ENCODE measurements at places on chromosomes 7 and 10.

GRCh38 chr10:67816719-67817118 is 21.3 kb downstream of the DNAJC12 start:
- no peaks in the 10 kb centered on the region for H3K27me3 ChIP-seq
- H3K4me1 ChIP-seq: no peaks in the 10 kb centered on the region
- DNase-seq: no peak

- H3K4me3 ChIP-seq: peak overlapping the region; percentile 7
- no peaks in the 10 kb centered on the region for H3K4me1 ChIP-seq
- H3K27me3 ChIP-seq: peaks cover 14% of the 10 kb centered on the region
- peak; percentile 11 for DNase-seq
- no peak overlapping the region for H3K27ac ChIP-seq
- H3K36me3 ChIP-seq: no peaks in the 10 kb centered on the region
Observed at GRCh38 chr7:5143935-5144903, 45.8 kb upstream of the WIPI2 start.

DNA sequence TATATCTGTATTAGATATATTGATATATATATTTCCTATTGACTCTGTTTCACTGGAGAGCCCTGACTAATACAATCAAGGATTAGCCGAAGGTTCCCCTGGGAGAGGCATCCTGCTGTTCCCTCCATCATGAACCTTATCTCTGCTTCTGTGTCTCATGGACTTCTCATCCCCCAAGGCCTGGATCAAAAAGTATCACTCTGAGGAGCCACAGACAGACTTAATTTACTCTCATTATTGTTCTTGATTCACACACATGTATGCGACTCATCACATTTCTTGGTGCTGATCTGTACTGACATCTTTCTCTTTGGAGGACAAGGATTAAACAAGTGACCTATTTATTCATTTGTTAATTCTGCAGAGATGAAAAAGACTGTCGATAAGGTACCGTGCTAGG is 550.2 kb downstream of the KCNMA1 start:
- peaks cover 1% of the 10 kb centered on the region for H3K27me3 ChIP-seq
- H3K4me1 ChIP-seq: no peaks in the 10 kb centered on the region
- H3K36me3 ChIP-seq: no peaks in the 10 kb centered on the region
- no peak for DNase-seq

GRCh38 chr7:2497500-2498336 is 21.5 kb upstream of the GRIFIN start:
- H3K27me3 ChIP-seq: peaks cover 3% of the 10 kb centered on the region
- no peaks in the 10 kb centered on the region for H3K36me3 ChIP-seq
- H3K4me3 ChIP-seq: no peak overlapping the region
- no peak overlapping the region for H3K27ac ChIP-seq

GRCh38 chr10:70695241-70696030 is 23.1 kb downstream of the ADAMTS14 start:
- no peak overlapping the region for H3K27ac ChIP-seq
- peaks cover 2% of the 10 kb centered on the region for H3K27me3 ChIP-seq
- no peaks in the 10 kb centered on the region for H3K4me1 ChIP-seq

DNA sequence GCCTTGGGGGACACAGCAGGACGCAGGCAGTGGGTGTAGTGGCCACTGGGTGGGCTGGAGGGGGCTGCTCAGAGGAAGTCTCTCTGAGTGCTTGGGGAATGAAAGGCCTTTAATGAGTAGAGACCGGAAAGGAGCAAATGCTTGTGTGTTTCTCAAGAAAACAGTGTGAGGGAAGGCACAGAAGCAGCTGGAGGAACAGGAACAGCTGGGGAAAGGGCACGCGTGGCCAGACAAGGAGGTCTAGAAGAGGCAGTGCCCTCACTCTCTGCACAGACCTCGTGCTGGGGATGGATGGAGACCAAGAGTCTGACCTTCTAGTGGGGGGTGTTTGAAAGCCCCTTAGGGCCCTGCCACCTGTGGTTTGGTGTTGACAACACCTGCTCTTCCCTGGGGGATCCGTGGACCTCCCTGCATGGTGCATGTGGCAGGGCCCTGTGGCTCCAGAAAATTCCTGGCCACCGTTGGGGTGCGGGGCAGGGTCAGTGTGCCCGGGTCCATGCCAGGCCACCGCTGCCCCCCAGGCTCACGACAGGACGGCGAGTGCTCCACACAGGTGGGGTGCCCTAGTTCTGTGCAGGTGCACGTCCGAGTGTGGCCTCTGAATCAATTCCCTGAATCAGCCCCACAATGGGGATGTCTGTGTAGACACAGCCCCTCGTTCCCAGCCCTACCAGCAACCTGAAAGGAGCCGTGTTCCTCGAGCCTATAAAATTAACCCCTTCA is 25.9 kb upstream of the FAM20C start:
- H3K27ac ChIP-seq: peak overlapping the region; percentile 39
- no peaks in the 10 kb centered on the region for H3K27me3 ChIP-seq
- DNase-seq: peak; percentile 58

DNA sequence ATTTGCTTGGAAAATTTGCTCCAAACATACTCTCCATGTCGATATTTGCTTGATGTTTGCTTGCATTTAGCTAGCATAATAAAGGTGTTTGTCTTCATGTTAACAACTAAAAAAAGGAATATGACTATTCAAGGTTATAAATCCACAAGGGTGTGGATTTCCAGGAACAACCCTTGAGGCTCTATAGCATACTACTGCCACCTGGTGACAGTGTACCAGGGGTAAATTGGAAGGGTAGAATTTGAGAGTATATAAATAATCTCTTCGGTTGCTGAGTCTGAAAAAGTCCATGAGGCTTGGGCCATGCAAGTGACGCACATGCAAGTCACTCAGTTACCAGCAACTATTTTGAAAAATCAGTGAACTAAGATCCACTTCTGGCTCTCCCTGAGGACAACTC is 68.4 kb downstream of the SLIT1 start:
- H3K27me3 ChIP-seq: peaks cover 17% of the 10 kb centered on the region
- no peaks in the 10 kb centered on the region for H3K36me3 ChIP-seq
- no peaks in the 10 kb centered on the region for H3K4me1 ChIP-seq
- no peak overlapping the region for H3K27ac ChIP-seq

- H3K27ac ChIP-seq: no peak overlapping the region
- no peaks in the 10 kb centered on the region for H3K36me3 ChIP-seq
- H3K4me1 ChIP-seq: no peaks in the 10 kb centered on the region
- no peak for DNase-seq
Observed at GRCh38 chr7:11195502-11195901, 221.8 kb downstream of the PHF14 start.

GRCh38 chr10:28807760-28808613 is 130.7 kb downstream of the BAMBI start:
- no peaks in the 10 kb centered on the region for H3K36me3 ChIP-seq
- peak; percentile 50 for DNase-seq
- H3K4me1 ChIP-seq: peaks cover 18% of the 10 kb centered on the region
- peak overlapping the region; percentile 66 for H3K27ac ChIP-seq
- no peaks in the 10 kb centered on the region for H3K27me3 ChIP-seq
- peak overlapping the region; percentile 23 for H3K4me3 ChIP-seq

GRCh38 chr7:30805931-30806330 is 34.7 kb downstream of the MINDY4 start:
- H3K36me3 ChIP-seq: peaks cover 11% of the 10 kb centered on the region
- no peak overlapping the region for H3K4me3 ChIP-seq
- H3K27me3 ChIP-seq: no peaks in the 10 kb centered on the region
- no peak for DNase-seq

DNA sequence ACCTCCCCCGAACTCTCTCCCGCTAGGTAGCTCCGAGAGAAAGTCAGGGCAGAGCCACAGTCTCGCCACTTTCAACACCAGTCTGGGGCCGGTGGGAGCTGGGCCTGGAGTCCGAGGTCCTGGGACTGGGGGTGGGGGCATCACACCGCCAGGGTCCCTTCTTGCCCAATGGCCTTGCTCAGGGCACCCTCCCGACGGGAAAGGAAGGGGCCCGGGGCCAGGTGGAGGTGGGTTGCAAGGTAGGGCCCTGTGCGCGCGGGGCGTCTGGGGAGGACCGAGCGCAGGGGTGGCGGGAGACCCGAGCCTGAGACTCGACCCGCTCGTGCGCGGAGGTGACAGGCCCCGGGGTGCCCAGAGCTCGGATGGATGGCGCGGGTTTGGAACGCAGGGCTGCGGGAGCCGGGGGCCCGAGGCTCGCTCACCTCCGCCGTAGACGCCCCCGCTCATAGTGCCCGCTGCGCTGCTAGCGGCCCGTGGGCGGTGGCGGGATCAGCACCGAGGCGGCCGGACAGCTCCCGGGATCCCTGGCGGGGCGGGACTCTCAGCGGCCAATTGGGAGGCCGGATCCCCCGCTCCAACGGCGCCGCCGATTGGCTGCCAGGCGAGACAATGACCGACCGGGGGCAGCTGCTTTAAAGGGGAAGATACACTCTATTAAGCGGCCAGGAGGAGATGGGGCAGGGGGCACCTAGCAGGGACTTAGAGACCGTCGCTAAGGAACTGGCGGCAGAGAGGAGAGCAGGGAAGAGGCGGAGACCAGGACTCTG is at the start of gene ACTL6B:
TSS of gene ACTL6B (minus strand) at position 541 of the 767 bp plus-strand sequence. CDS start at position 447, 94 bp downstream.
- peaks cover 41% of the 10 kb centered on the region for H3K27me3 ChIP-seq
- no peaks in the 10 kb centered on the region for H3K36me3 ChIP-seq
- no peak within 1 kb of the TSS for H3K27ac ChIP-seq
- H3K4me3 ChIP-seq: no peak within 1 kb of the TSS
- no peak for DNase-seq

DNA sequence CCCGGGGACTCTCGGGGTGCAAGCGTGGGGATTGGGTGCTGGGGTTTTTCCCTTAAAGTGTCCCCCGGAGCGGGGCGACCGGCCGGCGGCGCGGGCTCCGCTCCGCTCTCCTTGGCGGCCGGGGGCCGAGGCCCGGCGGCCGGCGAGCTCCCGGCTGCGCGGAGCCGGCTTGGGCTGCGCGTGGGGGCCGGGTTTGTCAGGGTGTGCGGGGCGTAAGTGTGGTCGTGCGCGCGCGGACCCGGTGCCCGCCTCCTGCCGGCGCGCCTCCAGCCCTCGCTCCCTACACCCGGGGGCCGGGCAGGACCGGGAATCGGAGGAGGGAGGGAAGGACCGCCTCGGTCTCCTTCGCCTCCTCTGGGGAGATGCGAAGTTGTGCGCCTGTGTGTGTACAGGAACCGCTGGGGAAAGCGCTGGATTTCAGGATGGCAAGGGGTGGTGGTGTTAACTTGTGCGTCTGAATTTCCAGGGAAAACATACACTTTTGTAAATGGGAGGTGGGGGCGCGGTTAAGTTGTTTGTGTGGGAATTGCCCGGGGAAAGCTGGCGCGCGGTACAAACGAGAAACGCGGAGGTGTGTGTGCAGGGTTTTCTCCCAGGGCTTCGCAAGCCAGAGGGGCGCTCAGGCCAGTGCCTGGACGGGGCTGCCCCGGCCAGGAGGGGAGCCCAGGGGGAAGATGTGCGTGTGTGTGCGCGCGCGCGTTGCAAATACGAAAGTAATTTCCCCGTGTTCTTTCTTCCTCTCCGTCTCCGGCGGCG is 737 bp downstream of the ZMIZ1 start:
- H3K27ac ChIP-seq: peak overlapping the region; percentile 83
- H3K4me1 ChIP-seq: peaks cover 40% of the 10 kb centered on the region
- no peaks in the 10 kb centered on the region for H3K36me3 ChIP-seq
- H3K27me3 ChIP-seq: no peaks in the 10 kb centered on the region
- DNase-seq: no peak

DNA sequence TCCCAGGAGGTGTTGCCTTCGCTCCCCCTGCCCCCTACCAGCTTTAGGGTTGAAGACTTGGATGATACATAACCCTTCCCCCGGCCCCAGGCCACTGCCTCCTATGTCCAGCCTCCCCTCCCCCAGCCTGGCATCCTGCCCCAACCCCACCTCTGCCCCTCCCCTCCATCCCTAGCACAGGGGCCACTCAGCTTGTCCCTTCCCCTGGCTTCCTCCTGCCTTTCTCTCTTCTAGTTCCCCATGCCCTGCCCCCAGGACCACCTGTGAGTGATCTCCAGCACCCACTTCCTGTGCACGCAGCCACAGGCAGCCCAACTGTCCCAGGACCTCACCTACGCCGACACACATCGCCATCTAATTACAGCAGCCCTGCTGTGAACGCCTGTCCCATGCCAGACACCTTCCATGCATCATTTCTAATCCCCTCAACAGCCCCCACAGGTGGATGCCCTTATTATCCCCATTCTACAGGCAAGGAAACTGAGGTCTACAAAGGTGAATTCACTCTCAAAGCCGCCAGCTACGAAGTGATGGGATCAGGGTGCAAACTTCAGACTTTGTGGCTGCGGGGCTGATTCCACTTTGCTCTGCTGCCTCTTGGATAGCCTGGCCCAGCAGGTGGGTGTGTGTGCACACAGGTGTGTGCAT is 82.4 kb upstream of the CHST15 start:
- no peak for DNase-seq
- no peak overlapping the region for H3K4me3 ChIP-seq

- no peaks in the 10 kb centered on the region for H3K36me3 ChIP-seq
- peaks cover 14% of the 10 kb centered on the region for H3K4me1 ChIP-seq
- no peak overlapping the region for H3K4me3 ChIP-seq
- H3K27me3 ChIP-seq: no peaks in the 10 kb centered on the region
- H3K27ac ChIP-seq: no peak overlapping the region
- no peak for DNase-seq
Observed at GRCh38 chr10:33506838-33507661, 172.6 kb upstream of the NRP1 start.

DNA sequence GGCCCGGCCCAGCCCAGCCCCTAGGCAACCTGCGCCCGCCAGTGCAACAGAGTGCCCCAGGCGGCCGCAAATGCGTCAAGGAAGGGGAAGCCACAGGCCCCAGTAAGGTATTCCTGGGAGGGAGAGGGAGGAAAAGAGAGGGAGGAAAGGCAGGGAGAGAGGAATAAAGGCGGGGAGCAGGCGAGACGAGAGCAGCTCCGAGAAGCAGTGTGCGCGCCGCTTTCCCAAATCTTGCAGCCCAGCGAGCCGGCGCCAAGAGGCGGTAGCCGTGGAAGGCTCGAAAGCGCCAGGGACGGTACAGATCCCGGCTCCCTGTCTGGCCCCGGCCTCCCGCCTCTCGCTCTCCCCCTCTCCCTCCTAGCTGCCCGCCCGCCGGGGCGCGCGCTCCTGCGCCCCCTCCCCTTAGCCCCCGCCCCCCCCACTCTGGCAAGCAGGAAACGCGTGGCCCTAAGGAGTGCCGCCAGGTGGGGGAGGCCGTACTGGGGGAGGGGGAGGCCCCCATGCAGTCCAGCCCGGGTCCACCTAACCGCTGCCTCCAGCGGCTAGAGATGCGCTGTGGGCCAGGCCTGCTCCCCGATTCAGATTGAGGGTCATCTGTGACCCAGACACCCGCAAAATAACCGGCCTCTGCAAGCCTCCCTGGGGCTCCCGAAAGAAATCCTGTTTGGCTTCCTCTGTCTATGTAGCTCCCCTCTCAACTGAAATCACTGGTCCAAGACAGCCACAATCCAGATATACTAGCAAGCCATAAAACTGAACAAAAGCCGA is 4.3 kb downstream of the HOXA10 start:
- peaks cover 94% of the 10 kb centered on the region for H3K27me3 ChIP-seq
- H3K4me1 ChIP-seq: peaks cover 3% of the 10 kb centered on the region
- H3K27ac ChIP-seq: peak overlapping the region; percentile 38
- H3K36me3 ChIP-seq: no peaks in the 10 kb centered on the region

GRCh38 chr10:4813023-4813422 is 13.0 kb upstream of the AKR1E2 start:
- H3K27me3 ChIP-seq: no peaks in the 10 kb centered on the region
- no peak overlapping the region for H3K4me3 ChIP-seq
- DNase-seq: no peak
- no peak overlapping the region for H3K27ac ChIP-seq
- no peaks in the 10 kb centered on the region for H3K4me1 ChIP-seq

- no peaks in the 10 kb centered on the region for H3K36me3 ChIP-seq
- no peak overlapping the region for H3K27ac ChIP-seq
- peaks cover 17% of the 10 kb centered on the region for H3K27me3 ChIP-seq
- H3K4me1 ChIP-seq: peaks cover 7% of the 10 kb centered on the region
Observed at GRCh38 chr7:150937848-150938561, 40.1 kb downstream of the KCNH2 start.
